ENCODE measurements at places on chromosomes 6 and 20.

GRCh38 chr20:4855555-4855954, 133.8 kb downstream of the PRND start:
- no peak for DNase-seq

GRCh38 chr20:61749406-61750075, 316.1 kb downstream of the TAF4 start:
- DNase-seq = no peak

DNA sequence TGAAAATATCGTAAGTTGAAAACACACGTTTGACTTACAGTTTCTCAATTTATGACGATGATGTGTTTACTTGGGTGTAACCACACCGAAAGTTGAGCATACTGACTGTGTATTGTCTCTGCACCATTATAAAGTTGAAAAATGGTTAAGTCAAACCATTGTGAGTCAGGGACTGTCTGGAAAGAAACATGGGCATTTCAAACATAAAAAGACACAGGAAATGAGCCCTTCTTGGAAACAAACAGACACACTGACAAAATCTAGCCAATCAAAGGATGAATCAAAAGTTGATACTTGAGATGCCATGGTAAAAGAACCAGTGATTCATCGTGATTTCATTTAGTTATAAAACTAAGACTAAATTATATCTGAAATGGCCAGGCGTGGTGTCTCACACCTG, 5.3 kb downstream of the POPDC3 start:
- DNase-seq = no peak

GRCh38 chr20:37379967-37380828, 34.3 kb downstream of the SRC start:
- peak; percentile 45 for DNase-seq

DNA sequence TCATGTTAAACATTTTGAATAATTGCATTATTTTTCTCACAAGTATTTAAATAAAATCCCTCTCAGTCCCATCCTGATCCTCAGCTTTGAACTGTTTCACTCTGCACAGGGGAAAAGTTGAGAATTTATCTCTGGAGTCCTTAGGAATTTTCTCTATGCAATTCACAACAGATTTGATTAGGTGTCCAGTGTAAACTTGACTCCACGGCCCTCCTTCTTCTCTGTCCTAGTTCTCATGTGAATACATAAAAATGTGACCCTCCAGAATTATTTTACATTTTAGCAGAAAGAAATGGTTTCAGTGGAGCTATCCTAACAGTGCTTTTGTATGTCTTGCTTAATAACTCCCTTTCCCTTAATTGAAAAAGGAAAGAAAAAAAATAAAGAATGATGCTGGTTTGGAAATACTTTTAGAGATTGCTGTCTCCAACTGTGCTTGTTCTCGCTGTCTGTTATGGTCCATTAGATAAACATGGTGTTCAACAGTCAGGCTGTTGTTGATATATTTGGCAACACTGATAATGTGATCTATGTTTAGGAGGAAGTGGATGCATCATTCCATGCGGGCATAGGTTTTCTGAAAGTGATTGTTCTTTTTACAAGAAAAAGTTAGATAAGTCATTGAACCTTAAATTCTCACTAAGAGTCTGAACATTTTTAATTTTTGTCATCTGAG, 599.4 kb upstream of the CITED2 start:
- DNase-seq = peak; percentile 13

GRCh38 chr20:33232486-33233072, 3.2 kb upstream of the BPIFA1 start:
- peak; percentile 95 for DNase-seq

DNA sequence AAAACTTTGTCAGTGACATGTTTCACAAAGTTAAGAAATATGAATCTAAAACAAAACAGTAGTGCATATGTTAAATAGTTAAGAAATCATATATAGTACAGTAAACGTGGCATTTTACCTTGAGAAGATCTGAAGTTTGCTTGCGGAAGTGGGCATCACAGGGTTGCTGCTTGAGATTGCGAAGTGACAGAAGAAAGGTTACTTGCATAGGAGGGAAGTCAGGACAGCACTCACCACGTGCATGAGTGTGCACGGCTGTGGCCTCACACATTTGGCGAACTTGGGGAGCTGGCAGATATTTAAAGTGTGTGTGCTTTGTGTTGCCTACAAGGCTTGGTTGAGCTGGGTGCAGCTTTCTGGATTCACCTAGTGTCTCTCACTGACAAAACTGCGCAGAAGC, 431.5 kb upstream of the ARID1B start:
- no peak for DNase-seq

DNA sequence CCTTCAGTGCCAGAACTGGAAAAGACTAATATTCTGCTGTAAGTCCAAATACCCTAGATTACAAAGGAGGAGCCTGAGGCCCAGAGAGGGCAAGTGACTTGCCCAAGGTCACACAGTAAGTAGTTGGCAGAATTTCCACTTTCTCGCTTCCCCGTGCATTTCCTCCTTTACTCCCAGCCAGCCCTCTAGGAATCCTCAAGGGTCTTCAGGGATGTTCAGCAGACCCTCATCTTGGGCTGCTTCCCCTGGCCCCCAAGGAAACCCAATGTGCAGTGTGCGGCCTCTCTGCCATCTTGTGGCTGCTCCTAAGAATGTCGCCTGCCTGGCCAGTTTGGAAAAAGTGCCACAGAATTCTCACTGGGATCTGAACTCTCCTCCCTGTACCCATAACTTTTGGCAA, 217.7 kb upstream of the LRFN2 start:
- DNase-seq = no peak

DNA sequence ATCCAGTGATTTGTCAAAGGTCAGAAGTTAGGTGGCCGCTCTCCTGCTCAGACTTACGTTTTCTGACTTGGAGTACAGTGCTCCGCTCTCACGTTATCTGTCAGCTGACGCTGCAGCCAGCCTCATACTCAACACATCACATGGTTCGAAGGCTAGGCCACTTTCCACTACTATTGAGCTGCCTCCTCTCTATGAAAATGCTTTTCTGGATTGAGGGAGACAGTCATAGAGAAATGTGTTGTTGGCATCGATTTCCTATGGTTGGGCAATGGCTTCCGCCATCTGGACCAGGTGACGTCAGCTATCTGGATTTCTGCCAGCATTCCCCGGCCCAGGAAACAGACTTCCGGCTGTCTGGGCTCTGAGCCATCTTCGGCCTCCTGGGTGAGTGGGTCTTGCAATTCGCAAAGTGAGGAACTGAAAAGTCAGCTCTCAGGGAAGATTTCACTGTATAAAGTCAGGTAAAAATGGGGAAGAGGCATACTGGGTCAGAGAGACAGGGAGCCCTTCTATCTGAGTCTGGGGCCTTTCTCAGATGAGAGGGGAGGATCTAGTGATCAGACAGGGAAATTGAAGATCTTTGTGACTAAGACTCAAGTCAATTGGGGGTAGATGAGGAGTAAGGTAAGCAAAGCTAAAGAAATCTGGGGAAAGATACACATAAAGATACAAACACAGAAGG, 37.5 kb upstream of the IER3 start:
- DNase-seq = peak; percentile 91

DNA sequence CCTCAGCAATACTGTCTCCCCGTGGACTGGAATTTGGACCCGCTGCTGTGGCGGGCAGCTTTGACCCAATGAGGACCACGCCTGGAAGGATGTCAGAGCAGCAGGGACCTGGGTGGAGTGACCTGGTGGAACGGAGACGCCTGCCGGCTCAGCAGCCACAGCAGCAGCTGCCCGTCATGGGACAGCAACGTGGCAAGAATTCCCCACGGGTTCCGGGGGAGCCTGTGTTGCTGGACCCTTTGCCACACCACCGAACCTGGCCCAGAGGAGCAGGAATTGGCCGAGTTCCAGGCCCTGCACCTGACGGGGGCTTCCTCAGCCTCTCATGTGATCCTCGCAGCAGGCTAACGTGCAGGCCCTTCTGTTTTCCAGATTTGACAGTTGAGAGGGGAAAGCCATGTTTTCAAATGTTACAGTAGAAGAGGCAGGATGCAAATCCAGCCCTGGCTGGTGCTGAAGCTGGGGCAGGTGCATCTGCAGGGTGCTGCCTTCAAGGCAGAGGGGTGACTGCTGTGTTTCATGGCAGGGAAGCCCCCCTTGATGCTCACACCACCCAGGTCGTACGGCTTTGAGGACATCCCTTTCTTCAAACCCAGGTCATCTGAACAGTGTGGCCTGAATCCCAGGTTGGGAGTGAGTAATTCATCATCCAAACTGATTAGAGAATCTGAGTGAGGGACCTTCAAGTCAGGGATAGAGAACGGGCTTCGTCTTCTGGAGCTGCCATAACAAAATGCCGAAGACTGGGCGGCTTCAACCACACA, 93.4 kb downstream of the THBS2 start:
- DNase-seq = no peak

- peak; percentile 82 for DNase-seq
Observed at GRCh38 chr6:35452183-35453090, at the start of gene FANCE. FANCE (plus strand) TSS chr6:35452338; CDS start chr6:35452546, 208 bp downstream.

- no peak for DNase-seq
Observed at GRCh38 chr20:14979453-14979986, 642.1 kb upstream of the FLRT3 start.

DNA sequence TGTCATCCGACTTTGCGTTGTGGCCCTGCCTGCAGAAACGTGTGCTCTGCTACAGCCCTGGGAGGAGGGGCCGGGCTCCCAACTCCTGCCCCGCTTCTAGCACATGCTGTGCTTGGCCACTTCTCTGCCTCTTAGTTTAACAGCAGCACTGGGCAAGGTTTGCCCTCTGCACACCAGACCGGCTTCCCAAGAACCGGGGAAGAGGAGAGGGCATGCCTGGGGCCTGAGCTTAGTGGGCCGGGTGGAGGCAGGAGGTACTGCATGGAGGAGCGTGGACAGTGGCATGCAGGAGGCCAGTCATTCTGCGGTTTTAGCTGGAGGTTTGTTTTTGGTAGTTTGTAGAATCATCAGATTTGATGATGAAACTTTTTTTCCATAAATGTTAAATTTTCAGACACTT, 45.5 kb downstream of the CEP43 start:
- no peak for DNase-seq

DNA sequence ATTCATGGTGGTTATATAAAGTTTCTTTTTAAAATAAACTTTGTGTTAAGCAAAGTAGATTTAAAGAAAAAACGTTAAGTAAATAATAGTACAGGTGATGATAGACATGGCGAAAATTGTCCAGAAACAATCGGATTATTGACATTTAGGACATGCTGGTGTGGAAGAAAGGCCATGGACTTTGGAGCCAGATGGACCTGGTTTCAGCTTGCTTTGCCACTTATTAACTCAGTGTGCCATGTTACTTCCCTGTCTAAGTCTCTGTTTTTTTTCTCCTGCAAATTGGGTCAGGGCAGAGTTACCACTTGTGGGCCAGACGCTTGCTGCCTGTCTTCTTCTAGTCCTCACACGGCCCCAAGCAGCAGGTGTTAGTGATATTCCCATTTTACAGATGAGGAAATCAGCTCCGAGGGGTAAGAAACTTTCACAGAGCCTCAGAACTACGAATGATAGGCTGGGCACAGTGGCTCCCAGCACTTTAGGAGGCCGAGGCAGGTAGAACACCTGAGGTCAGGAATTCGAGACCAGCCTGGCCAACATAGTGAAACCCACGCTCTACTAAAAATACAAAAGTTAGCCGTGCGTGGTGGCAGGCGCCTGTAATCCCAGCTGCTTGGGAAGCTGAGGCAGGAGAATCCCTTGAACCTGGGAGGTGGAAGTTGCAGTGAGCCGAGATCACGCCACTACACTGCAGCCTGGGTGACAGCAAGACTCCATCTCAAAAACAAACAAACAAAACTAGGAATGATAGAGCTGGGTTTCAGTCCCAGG, 12.4 kb downstream of the KIF3B start:
- no peak for DNase-seq

DNA sequence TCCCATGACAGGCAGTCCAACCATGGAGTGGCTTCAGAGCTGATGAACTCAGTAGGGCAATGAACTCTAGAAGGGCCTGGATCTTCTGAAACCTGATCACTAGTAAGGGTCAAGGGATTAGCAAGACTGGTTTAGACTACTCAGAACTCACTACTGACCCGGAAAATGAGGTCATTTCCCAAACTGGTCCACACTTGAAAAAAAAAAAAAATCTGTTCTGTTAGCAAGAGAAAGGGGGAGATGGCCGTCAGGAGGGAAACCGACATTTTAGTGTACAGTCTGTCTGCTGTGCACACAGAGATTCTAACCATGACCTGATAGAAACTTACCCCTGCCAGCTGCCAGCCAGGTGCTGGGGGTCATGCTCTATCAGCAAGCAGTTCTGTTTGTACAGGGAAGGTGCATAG, 262.4 kb upstream of the AGPAT4 start:
- DNase-seq = no peak

DNA sequence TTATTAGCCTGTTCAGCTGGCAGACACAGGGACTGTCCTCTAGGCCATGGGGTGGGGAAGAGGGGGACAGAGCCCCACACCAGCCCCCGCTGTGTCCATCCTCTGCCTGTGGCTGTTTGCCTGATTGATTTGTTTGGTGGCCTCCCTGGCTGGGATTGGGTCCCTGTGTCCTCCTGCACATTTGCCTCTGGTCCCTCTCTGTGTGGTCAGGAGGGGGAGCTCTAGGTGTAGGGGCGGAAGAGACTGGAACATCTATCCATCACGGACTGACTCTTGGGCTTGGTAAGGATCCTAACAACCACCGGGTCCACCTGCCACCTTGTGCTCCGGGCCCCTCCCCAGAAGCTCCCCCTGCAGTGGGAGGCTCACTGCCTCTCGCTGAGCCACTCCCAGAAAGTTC, 38.4 kb upstream of the CCDC167 start:
- DNase-seq = no peak

GRCh38 chr20:31691646-31692275, 30.9 kb downstream of the BCL2L1 start:
- DNase-seq = no peak

- no peak for DNase-seq
Observed at GRCh38 chr6:156197513-156197912, 579.7 kb upstream of the ARID1B start.

GRCh38 chr6:157150076-157150475, 173.2 kb downstream of the TMEM242 start:
- DNase-seq = no peak

DNA sequence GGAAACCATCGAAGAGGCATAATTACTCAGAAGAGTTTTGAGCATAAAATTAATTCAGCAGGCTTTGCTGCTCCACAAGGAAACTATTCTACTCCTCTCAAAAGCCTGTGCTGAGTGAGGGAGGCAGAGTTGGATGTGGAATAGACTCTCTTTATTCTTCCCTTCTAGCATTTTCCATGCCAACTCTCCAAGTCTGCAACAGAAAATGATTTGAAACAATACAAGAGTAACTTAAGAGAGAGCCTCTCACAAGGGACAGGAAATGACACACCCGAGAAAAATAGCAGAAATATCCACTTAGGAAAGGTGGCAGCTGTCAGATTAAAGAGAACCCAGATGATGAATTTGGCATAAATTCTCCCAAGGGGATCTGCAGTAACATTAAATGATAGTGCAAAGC, 26.3 kb upstream of the LAMP5 start:
- no peak for DNase-seq

- no peak for DNase-seq
Observed at GRCh38 chr20:50385733-50386640, 124.2 kb upstream of the PTPN1 start.

GRCh38 chr6:124768224-124768623, 194.0 kb upstream of the RNF217 start:
- no peak for DNase-seq

GRCh38 chr6:160055378-160055777, 66.2 kb upstream of the SLC22A1 start:
- DNase-seq = peak; percentile 75

GRCh38 chr6:33377171-33377570, 14.5 kb upstream of the KIFC1 start:
- DNase-seq = no peak
